ENCODE measurements at places on chromosomes 11 and 22. TPM values are rescaled to one million over a fixed set of nuclear protein-coding genes. Genes with fewer than 3 reads are reported as not detected.

CLTCL1 gene
- polyA plus RNA-seq, result 2.0 TPM

DTX4 gene
- 4.9 TPM for polyA plus RNA-seq

OR8G1 gene
- not detected for polyA plus RNA-seq

SPDYC gene
- not detected for polyA plus RNA-seq

- H3K4me1 ChIP-seq, result no peaks in the 10 kb centered on the region
- H3K4me3 ChIP-seq, result no peak overlapping the region
- peak; percentile 7 for DNase-seq
- H3K27ac ChIP-seq, result no peak overlapping the region
- H3K36me3 ChIP-seq, result peaks cover 46% of the 10 kb centered on the region
- H3K27me3 ChIP-seq, result no peaks in the 10 kb centered on the region
Measured at GRCh38 chr11:60854140-60854846, 1.5 kb downstream of the PTGDR2 start.

DNA sequence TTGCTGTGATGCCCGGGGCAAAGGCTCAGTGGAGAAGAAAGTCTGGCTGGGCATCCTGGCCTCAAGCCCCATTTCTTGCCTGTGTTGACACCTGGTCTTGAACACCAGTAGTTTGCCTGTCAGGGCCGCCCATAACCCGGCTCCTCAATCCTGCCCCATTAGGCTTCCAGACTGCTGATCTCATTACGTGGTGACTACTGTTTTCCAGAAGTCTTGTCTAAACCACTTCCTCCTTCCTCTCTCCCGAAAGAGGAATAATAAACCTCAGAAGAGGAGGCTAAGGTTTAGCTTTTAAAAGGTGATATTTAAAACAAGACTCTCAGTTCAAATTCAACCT, 97.7 kb downstream of the CD44 start:
- no peaks in the 10 kb centered on the region for H3K27me3 ChIP-seq
- no peak overlapping the region for H3K4me3 ChIP-seq
- H3K4me1 ChIP-seq, result peaks cover 23% of the 10 kb centered on the region
- H3K27ac ChIP-seq, result peak overlapping the region; percentile 52
- H3K36me3 ChIP-seq, result peaks cover 11% of the 10 kb centered on the region

DNA sequence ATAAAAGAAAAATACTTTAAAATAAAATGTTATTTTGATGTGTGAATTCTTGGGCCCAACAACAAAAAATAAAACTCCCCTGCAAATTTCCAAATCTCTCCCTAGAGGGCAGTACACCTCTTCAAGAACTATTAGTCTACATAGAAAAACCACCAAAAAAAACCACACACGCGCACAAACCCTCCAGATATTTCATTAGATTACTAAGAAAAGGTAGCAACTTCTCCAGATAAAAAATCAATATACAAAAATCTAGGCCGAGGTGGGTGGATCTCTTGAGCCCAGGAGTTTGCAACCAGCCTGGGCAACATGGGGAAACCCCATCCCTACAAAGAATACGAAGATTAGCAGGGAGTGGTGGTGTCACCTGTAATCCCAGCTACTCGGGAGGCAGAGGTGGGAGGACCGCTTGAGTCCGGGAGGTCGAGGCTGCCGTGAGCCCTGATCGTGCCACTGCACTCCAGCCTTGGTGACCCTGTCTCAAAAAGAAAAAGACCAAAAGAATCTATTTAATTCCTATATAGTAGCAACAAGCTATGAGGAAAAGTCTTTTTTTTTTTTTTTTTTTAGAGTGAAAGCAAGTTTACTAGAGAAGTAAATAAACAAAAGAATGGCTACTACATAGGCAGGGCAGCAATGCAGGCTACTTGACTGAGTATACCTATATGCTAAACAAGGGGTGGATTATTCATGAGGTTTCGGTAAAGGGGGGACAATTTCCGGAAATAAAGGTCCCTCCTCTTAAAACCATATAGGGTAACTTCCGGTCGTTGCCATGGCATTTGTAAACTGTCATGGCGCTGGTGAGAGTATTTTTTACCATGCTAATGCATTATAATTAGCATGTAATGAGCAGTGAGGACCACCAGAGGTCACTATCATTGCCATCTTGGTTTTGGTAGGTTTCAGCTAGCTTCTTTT, 13.1 kb downstream of the B3GNT6 start:
- H3K4me1 ChIP-seq, result peaks cover 18% of the 10 kb centered on the region
- peak overlapping the region; percentile 37 for H3K4me3 ChIP-seq
- peak overlapping the region; percentile 14 for H3K27ac ChIP-seq

- DNase-seq, result peak; percentile 29
- H3K4me3 ChIP-seq, result no peak overlapping the region
- H3K36me3 ChIP-seq, result no peaks in the 10 kb centered on the region
- no peak overlapping the region for H3K27ac ChIP-seq
- peaks cover 3% of the 10 kb centered on the region for H3K27me3 ChIP-seq
- no peaks in the 10 kb centered on the region for H3K4me1 ChIP-seq
Measured at GRCh38 chr11:120249279-120250262, 9.6 kb downstream of the POU2F3 start.

DNA sequence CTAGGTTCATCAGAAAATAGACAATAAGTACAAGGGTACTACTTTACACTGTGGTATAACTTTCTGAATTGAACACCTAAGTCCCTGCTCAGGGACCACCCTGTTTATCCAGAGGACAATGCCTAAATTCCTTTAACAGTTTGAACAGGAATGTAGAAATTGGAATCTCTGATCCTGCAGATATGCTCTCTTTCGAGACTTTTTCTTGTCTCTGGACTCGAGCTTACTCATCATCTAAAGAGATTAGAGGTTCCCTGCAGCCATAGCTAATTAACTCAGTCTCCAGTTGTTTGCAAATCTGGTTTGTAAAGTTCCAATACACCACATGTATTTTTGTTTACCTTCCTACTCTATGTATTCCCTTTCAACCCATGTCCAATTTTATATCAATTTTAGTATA, 1.0 kb downstream of the HOATZ start:
- peaks cover 27% of the 10 kb centered on the region for H3K4me1 ChIP-seq
- no peak overlapping the region for H3K4me3 ChIP-seq
- DNase-seq, result no peak
- peaks cover 23% of the 10 kb centered on the region for H3K27me3 ChIP-seq
- H3K27ac ChIP-seq, result no peak overlapping the region
- no peaks in the 10 kb centered on the region for H3K36me3 ChIP-seq

GRCh38 chr22:33083212-33083611, 25.0 kb upstream of the SYN3 start:
- DNase-seq, result no peak
- no peak overlapping the region for H3K4me3 ChIP-seq
- no peaks in the 10 kb centered on the region for H3K4me1 ChIP-seq

DNA sequence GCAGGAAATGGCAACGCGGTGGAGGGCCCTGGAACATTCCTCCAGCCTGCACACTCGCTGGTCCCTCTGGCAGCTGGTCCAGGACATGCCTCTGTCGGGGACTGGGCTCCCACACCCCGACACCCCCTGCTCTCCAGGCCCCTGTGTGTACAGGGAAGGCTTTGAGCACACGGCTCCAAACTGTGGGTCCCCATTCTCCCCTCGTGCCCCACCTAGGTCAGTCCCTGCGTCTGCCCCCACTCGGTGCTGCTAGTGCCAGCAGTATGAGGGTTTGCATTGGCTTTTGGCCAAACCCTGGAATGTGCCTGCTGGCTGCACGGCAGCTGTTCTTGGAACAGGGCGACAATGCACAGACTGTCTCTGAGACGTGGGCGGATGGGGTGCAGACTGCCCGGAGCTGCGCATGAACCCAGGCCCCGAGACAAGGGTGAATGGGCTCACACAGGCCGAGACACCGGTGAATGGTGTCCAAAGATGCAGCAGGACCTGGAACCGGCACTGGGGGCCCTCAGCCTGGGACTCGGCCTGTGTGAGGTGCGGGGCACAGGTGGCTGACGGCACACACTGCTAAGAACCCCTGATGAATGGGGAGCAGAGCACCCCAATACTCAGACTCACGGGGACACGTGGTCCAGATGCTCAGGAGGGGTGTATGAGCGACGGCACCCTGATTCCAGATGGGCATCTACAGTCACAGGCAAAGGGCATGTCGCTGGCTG, 7.5 kb upstream of the SYT8 start:
- H3K4me1 ChIP-seq, result peaks cover 4% of the 10 kb centered on the region
- peak overlapping the region; percentile 47 for H3K27ac ChIP-seq
- peaks cover 3% of the 10 kb centered on the region for H3K27me3 ChIP-seq

DNA sequence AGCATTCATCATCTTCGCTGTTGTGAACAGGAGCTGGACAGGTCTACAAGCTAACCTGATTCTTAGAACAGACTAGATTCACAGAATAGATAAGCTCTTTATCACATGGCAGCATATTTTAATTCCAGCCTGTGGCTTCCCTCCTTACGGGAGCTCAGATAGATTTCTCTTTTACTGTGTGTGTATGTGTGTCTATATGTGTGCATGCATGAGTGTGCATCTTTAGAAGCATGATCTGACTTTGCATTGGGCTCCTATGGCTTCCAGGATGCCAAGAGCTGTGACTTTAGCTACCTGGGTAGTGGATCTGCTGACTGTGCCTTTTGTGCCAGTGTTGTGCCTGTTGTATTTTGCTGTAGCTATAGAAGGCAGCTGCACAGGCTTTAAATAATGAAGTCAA, 44.3 kb downstream of the ZNRF3 start:
- H3K4me1 ChIP-seq, result no peaks in the 10 kb centered on the region
- no peak for DNase-seq
- no peaks in the 10 kb centered on the region for H3K27me3 ChIP-seq
- no peak overlapping the region for H3K27ac ChIP-seq

DNA sequence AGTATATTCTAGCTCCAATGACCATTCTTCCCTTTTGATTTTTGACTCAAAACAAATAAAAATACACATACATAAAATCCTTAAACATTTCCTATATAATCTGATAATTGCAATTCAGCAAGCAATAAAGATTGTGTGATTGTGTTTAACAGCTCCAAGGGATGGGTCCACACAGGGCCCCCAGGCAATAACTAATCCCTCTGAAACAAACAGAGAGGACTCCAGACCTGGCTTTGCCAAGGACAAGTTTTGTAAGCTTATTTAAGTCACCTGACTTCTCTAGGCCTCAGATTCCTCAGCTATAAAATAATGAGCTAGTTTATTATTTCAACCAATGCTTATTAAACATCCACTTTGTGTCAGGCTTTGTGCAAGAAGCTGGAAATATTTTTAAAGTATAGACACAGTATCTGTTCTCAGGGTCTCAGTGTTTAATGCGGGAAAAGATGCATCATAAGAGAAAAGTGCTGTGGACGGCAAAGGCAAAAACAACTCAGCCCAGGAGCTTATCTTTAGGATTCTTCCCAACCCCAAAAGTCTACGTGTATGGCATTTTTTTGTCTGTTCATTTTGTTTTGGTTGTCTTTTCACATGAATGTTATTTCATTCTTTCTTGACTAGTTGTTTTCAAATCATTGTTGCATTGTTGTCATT, 20.1 kb downstream of the FZD4 start:
- no peaks in the 10 kb centered on the region for H3K27me3 ChIP-seq
- H3K36me3 ChIP-seq, result no peaks in the 10 kb centered on the region
- no peak overlapping the region for H3K27ac ChIP-seq
- DNase-seq, result no peak
- peaks cover 46% of the 10 kb centered on the region for H3K4me1 ChIP-seq

- no peaks in the 10 kb centered on the region for H3K27me3 ChIP-seq
- DNase-seq, result peak; percentile 79
- H3K27ac ChIP-seq, result peak overlapping the region; percentile 32
- peaks cover 32% of the 10 kb centered on the region for H3K4me1 ChIP-seq
- peaks cover 7% of the 10 kb centered on the region for H3K36me3 ChIP-seq
Measured at GRCh38 chr11:75465701-75466531, 32.9 kb upstream of the KLHL35 start.

DNA sequence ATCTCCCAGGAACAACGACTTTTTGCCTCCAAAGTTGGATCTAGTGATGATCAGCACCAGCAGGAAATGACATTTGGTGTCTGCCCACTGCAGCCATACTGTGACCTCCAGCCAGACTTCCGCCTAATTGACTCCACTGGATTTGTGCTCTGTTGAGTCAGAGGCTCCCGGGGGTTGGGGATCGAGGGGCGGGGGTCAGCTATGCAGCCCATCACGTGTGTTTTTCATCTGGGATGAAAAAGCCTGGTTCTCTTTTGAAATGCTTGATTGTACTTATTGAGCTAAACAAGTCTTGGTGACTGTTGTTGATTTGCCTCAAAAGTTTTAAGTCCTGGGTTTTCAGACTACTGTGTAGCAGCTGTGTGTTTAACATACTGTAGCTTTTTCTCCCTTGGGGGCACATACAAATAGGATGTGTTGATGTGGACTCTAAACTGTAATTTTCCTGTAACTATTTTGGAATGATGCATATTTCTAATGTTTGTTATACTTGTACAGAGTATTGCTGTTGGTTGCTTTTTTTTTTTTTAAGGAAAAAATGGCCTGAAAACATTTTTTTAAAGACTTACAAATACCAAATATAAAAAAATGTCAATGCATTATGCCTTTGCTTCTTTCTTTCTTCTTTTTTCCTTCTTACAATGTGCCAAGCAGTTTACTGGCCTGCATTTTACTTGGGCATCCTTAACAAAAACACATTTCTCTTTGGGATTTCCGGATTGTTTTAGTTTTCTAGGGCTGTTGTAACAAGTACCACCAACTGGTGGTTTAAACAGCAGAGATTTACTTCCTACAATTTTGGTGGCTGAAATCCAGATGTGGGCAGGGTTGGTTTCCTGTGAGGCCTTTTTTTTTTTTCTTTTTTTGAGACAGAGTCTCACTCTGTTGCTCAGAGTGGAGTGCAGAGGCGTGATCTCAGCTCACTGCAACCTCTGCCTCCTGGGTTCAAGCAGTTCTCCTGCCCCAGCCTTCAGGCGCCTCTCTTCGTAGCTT, 46.1 kb upstream of the OR4B1 start:
- H3K4me3 ChIP-seq, result no peak overlapping the region
- H3K36me3 ChIP-seq, result peaks cover 48% of the 10 kb centered on the region
- H3K4me1 ChIP-seq, result peaks cover 14% of the 10 kb centered on the region
- H3K27me3 ChIP-seq, result no peaks in the 10 kb centered on the region
- no peak overlapping the region for H3K27ac ChIP-seq

- no peak for DNase-seq
- no peak overlapping the region for H3K4me3 ChIP-seq
- no peaks in the 10 kb centered on the region for H3K27me3 ChIP-seq
- H3K36me3 ChIP-seq, result no peaks in the 10 kb centered on the region
- no peak overlapping the region for H3K27ac ChIP-seq
Measured at GRCh38 chr11:121763526-121763925, 310.8 kb upstream of the SORL1-AS1 start.

GRCh38 chr22:24225044-24225601, 19.8 kb downstream of the GGT5 start:
- DNase-seq, result no peak
- no peaks in the 10 kb centered on the region for H3K4me1 ChIP-seq
- H3K27ac ChIP-seq, result no peak overlapping the region
- H3K27me3 ChIP-seq, result no peaks in the 10 kb centered on the region

DNA sequence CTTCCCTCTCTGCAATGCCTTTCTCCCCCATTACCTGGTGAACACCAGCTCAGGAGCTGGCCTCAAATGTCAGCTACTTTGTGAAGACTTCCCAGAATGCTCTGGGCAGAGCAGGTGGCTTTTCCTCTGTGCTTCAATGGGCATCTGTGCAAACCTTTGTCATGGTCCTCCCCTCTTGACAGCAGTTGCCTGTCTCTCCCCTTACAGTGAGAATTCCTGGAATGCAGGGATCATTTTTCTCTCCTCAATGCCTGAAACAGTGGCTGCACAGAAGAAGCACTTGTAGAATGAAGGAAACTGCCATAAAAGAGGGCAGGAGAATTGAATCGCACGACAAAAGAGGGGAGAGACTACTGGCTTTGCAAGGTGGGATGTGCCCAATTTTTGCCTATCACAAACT, 92.8 kb upstream of the NARS2 start:
- no peak for DNase-seq
- H3K4me1 ChIP-seq, result no peaks in the 10 kb centered on the region
- peaks cover 7% of the 10 kb centered on the region for H3K27me3 ChIP-seq
- H3K27ac ChIP-seq, result no peak overlapping the region

GRCh38 chr11:871472-871871, 28.8 kb downstream of the TSPAN4 start:
- H3K4me3 ChIP-seq, result no peak overlapping the region
- DNase-seq, result no peak
- no peak overlapping the region for H3K27ac ChIP-seq

Data from spleen (tissue), 13 donors.